ENCODE measurements at places on chromosomes 16 and 17.

DNA sequence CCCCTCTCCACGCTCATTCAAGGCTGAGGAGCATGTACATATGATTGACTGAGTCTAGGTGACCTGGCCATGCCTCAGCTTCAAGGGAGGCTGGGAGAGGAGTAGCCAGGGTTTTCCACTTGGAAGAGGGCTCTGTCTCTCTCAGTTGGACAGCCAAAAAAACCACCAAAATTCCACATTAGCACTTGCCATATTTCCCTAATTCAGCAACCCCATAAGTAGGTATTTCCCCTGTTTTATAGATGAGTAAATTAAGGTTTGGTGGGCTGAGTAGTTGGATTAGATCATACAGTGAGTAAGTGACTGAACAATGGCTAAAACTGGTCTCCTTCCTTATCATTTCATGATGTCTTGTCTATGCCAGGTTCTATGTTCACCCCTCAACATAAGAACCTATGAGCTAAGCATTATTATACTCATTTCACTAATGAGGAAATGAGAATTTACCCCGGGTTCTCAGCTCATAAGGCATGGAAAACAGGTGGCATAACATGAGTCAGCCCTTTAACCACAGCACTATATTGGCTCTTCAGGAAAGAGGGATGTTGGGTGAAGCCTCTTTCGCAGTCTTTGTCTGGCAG, 68.0 kb upstream of the GAS7 start:
- no peak for DNase-seq

GRCh38 chr16:79393127-79393526, 207.4 kb downstream of the MAF start:
- no peak for DNase-seq

DNA sequence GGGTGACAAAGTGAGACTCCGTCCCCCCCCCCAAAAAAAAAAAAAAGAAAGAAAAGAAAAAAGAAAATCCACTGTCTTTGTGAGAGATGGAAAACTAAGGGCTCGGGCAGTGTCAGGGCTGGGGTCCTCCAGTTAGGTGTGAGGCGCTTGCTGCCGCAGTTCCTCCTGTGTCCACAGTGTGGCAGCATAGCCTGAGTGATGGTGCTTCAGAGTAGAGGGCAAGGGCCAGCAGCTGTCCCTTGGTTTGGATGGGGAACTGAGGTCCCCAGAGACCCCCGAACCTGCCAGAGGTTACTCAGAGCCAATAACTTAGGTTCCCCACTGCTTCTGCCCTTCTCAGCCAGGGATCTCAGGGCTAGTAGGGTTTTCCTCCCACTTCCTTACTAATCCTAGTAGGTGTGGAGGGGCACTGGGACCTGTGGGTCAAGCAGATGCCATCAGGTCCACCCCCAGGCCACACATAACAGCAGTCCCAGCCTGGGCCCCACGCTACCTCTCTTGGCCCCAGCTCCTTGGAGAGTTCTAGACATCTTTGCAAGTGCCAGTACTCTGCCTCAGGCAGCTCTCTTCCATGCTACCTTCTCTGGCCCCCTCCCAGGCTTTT, 7.9 kb upstream of the LLGL1 start:
- DNase-seq = peak; percentile 60

- DNase-seq = no peak
Observed at GRCh38 chr16:83245061-83245460, 562.7 kb upstream of the HSBP1 start.

- no peak for DNase-seq
Observed at GRCh38 chr17:40810494-40810893, 10.7 kb upstream of the KRT28 start.

DNA sequence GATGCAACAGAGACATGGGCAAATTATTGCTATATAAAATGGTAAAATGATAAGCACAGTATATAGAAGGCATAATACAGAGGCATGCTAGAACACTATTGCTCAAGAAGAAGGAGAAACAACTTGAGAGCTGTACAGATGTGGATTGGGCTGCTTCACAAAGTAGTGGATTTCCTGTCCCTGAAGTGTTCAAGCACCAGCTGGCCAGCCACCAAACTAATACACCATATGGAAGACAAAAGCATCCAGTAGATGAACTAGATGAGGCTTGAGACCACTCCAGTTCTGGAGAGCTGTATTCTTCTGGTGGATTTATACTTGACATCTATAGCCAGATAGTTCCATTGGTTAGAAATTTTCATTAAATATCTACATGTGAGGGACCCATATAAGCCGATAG, 134.1 kb upstream of the GNAO1 start:
- DNase-seq = no peak

- no peak for DNase-seq
Observed at GRCh38 chr16:19716183-19716582, 1.8 kb downstream of the KNOP1 start.

Measured in stimulated activated CD8-positive, alpha-beta memory T cell treated with anti-CD3 and anti-CD28 coated beads, Interleukin-4, amount 100 ng/mL, for 1 hour (primary cell).